LNCaP clone FGC (cell line): ENCODE measurements at places on chromosomes 6 and 20.

- no peak for DNase-seq
Observed at GRCh38 chr6:49326347-49326746, 136.7 kb downstream of the MMUT start.

DNA sequence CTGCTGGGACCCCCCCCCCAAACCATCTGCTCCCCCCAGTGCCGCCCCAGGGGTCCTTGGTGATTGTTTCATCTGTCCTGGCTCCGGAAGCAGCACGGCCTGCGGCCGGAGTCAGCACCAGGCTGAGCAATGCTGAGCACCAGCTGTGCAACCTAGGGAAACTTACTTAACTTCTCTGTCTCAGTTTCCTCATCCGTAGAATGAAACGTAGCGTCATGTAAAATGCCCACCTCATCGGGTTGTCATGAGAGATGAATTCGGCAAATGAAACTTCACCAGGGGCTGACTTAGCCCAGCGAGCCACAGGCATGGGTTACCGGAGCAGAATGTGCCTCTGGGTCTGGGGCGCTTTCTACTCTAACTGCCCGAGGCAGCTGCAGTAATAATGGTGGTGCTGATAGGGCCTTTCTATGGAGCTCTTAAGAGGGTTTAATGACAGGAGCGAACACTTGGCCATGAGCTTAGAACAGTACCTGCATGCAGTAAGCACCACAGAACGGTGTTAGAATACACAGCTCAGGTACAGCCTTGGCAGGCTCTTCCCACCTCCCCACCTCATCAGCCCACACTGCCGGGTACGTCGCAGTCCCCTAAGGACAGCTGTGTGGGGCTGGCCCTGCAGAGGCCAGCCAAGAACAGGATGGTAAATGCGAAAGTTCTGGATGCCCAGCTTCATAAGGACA lies 1.7 kb downstream of the THBS2 start:
- DNase-seq = no peak

DNA sequence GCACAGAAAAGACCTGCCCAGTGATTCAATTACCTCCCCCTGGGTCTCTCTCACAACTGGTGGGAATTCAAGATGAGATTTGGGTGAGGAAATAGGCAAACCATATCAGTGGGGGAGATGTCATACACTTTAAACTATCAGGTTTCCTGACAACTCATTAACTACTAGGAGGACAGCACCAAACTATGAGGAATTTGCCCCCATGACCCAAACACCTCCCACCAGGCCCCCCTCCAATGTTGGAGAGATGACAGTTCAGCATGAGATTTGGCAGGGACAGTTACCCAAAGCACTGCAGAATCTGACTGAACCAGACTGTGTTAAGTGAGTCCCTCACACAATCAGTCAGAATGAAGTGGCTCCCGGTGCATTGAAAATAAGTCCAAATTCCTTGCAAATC lies 148.0 kb downstream of the TTLL2 start:
- DNase-seq = no peak

- DNase-seq = no peak
Observed at GRCh38 chr20:17014756-17015366, 212.0 kb upstream of the PCSK2 start.

- DNase-seq = no peak
Observed at GRCh38 chr20:37390503-37390890, 44.6 kb downstream of the SRC start.

GRCh38 chr20:19730706-19731105 lies 27.4 kb upstream of the RIN2 start:
- DNase-seq = no peak

DNA sequence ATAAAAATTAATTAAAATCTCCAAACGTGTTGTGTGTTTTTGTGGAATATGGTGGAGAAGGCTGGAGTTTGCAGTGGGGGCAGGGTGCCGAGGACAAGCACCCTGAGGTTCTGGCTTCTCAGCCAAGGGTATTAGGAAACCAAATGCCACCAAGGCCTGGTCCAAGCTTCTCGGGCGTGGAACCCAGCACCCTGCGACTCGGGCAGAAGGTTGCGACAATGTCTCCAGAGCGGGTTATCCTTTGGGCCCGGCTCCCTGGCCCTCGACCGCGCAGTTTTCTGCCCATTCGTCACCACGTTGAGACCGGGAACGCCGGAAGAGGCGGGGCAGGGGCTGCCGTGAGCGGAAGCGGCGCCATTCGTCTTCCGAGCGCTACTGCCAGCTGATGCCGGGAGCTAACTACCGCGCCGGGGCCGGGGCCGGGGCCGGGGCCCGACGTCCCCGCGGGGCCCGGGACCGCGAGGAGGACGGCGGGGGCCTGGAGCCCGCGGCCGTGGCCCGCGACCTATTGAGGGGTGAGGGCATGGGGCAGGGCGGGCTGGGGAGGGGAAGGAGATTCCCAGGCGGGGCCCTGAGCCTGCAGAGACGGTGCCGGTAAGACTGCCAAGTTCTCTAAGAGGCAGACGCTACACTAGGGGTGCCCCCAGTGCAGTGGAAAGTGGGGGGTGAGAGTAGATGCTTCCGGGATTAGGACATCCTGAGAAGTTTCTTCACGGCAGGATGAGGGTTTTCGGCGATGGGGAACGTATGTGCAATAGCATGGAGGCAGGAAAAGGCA lies at the start of gene RRP36:
RRP36 (plus strand) TSS at position 354 of the 778 bp plus-strand sequence; CDS start at position 386, 32 bp downstream.
- no peak for DNase-seq

DNA sequence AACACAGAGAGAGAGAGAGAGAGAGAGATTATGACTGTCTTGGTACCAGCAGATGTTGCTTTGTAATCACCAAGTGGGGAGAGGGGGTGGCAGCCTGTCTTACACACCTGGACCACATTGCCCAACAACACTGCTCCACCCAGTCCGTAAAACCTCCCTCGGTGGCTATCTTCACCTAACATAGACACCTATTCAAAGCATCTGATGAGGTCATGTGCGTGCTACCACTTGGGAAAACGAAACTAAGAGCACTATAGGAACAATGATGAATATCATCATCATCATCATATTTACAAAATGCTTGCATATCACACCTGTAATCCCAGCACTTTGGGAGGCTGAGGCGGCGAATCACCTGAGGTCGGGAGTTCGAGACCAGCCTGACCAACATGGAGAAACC lies 24.1 kb upstream of the SALL4 start:
- no peak for DNase-seq

GRCh38 chr6:135183532-135184440 lies 2.7 kb downstream of the MYB start:
- no peak for DNase-seq

GRCh38 chr20:878511-879307 lies 37.4 kb downstream of the ANGPT4 start:
- no peak for DNase-seq

DNA sequence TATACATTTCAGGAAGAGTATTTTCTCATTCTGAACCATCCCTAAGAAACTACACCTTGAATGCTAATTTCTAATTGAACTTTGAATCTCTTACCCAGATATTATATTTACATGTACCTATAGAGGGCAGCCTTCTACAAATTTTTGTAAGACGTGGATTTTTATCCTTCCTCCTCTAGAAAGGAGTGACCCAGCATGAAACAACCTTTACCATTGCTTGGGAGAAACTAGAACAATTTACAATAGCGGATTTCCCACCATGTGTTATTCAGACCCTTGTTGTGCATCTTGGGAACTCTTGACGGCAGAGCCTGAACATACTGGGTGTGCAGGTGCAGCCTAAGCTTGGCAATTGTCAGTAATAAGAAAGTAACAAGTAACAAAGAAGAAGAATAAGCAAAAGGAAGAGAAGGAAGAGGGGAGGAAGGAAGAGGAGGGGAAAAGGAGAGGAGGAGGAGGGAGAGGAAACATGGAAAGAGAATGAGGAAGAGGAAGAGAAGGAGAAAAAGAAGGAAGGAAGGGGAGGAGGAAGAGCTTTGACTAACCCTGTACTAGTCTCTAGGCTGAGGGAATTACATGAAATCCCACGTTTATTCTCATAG lies 10.8 kb upstream of the TAAR1 start:
- DNase-seq = no peak

GRCh38 chr20:43318755-43319297 lies 129.1 kb upstream of the PTPRT start:
- DNase-seq = no peak

DNA sequence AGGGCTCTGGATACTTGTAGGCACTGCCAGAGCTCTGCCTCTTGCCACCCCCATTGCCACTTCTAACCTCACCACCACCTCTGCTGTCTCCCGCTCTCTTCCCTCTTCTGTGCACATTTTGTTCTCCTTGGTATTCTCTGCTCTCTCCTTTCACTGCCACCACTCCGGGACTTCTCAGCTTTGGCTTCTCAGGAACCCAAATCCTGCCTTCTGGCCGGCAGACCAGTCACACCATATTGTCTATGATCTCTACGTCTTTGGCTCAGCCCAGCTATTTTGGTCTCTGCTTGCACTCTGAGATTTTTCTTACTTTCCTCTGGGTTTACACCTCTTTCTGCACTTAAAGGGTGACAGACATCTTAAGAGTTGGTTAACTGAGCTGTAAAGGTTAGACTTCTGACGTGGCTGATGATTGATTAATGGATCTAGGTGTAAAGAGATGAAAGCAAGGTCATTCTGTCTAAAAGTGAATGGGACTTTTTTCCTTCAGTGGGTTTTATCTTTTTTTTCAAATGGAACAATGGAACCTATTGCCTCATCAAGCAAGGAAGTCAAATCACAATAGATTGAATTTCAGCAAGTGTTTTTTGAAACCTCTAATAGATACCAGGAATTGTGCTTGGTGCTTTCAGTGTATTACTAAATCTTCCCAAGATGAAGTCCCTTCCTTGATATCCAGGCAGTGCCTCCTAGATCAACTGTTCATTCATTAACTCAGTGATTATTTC lies 13.8 kb downstream of the MMP24 start:
- no peak for DNase-seq

DNA sequence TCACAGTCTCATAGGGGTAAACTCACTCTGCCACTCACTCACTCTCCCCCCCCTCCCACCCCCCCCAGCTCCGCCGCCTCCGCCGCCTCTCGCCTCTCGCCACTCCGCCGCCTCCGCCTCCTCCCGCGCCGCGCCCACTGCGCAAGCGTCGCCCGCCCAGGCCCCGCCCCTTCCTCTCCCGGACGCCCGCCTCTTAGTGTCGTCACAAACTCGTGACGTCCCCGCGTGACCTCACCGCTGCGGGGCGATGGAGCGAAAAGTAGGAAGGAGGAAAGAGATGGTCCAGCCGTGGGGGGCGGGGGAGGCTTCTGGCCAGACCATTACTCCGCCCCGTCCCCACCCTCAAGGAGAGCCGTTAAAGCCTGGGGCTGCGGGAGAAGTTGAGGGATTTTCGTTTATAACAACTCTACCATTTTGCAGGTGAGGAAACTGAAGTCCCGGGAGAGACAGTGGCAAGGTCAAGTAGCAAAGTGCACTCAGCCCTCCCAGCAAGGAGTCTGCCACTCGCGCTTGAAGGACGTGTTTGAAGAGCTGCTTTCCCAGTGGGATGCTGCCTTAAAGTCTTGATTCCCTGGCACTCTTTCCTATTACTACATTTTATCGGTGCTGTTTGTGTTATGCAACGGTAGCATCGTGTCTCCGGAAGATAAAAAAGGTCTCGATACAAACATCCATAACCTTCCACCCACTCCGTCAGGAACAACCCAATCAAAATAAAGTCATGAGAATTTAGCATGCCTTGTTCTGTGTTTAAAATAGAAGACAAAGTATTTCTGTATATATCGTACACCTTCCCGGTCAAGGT lies at the start of gene ILRUN:
ILRUN (minus strand) TSS at position 29 of the 805 bp plus-strand sequence. CDS start 164 bp downstream, outside the sequence.
- DNase-seq = peak; percentile 61

- DNase-seq = no peak
Observed at GRCh38 chr6:25971187-25971821, 8.7 kb downstream of the TRIM38 start.

GRCh38 chr6:81376745-81377144 lies 375.7 kb downstream of the TENT5A start:
- DNase-seq = no peak

- DNase-seq = no peak
Observed at GRCh38 chr20:62686869-62687830, 21.5 kb upstream of the NTSR1 start.

- DNase-seq = no peak
Observed at GRCh38 chr6:150831577-150831976, 33.9 kb upstream of the MTHFD1L start.

- no peak for DNase-seq
Observed at GRCh38 chr6:157912326-157912725, 69.3 kb upstream of the SYNJ2 start.

DNA sequence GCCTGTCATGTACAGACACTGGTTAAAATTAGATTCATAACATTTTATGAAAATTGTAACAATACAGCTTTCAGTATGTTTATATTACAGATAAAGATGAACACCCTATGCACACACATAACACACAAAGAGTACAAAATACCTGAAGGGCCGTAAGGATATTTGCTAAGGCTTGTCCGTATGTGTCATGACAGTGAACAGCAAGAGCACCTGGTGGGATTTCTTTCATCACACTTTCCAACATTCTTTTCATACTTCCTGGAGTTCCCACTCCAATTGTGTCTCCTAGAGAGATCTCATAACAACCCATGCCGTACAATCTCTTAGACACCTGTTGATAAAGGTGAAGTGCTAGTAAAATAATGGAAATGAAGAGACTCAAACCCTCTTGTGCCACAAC lies 83.7 kb downstream of the HMGCLL1 start:
- no peak for DNase-seq

- no peak for DNase-seq
Observed at GRCh38 chr6:99195986-99196655, 153.4 kb downstream of the FAXC start.

DNA sequence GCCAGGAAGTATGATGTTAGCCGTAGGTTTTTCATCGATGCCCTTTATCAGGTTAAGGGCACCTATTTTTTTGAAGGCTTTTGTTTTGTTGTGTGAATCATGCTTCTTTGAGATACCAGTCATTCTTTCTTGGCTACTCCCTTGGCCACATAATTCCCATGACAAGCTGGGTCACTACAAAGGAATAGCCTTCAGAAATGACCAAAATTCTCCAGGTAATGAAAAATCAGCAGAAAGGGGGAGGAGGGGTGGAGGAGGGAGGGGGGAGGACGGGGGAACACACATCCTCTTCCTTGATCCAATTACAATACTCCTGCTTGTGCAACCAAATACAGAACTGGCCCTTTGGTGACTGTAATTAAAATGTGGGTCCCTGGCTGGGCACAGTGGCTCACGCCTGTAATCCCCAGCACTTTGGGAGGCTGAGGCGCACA lies 21.7 kb upstream of the TGM2 start:
- no peak for DNase-seq

DNA sequence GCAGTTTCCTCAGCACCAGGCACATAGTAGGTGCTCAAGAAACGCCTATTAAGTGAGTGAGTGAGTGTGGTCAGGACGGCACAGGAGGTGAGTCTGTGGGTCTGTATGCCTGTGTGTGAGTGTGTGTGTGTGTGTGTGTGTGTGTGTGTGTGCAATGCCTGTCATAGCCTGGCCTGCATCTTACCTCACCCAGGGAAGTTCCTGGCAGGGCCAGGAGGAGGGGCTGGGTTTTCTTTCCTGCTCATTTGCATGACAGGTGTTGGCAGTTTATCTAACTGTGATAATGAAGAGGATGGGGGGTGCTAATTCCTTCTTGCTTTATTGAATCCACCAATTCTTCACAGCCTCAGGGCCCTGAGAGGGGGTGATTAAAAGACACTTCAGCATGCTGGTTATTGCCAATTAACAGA lies 146.7 kb upstream of the MLN start:
- DNase-seq = no peak
